ENCODE measurements at places on chromosomes 16 and 17.
A peak's percentile ranks its signal among the peaks of the same experiment; 100 is the strongest.

- DNase-seq, result peak; percentile 80
Observed at GRCh38 chr16:57732037-57732436, 3.5 kb upstream of the KATNB1 start.

DNA sequence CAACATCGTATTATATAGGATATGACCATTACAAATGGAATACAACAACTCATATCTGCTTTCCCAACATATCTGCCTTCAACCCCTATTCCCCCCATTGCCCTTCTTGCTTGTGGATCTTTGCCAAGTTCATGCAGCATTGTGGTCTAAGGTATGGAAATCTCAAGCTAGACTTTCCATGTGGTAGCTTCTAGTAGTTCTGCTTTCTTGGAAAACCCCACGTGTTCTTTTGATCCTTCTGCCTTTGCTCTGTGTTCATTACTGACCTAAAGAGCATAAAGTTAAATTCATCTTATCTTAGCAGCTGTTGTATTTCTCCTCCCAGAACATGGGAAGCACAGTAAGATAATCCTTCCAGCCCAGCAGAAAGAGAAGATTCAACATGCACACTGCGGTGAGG lies 202.0 kb upstream of the SALL1 start:
- no peak for DNase-seq

GRCh38 chr17:31446195-31446967 lies 54.9 kb downstream of the RAB11FIP4 start:
- DNase-seq, result no peak

DNA sequence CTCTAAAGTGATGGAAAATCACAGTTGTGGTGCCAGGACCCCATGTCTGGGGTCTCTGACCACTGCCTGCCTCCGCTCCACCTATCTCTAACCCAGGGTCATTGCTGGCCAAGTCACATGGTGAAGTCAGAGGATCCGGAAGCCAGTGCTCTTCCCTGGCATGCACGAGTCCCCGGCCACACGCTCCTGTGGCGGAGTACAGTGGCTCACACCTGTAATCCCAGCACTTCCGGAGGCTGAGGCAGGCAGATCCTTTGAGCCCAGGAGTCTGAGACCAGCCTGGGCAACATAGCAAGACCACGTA lies 21.5 kb upstream of the RBFOX3 start:
- no peak for DNase-seq

- DNase-seq, result no peak
Observed at GRCh38 chr16:1279945-1280589, 24.2 kb downstream of the TPSD1 start.

DNA sequence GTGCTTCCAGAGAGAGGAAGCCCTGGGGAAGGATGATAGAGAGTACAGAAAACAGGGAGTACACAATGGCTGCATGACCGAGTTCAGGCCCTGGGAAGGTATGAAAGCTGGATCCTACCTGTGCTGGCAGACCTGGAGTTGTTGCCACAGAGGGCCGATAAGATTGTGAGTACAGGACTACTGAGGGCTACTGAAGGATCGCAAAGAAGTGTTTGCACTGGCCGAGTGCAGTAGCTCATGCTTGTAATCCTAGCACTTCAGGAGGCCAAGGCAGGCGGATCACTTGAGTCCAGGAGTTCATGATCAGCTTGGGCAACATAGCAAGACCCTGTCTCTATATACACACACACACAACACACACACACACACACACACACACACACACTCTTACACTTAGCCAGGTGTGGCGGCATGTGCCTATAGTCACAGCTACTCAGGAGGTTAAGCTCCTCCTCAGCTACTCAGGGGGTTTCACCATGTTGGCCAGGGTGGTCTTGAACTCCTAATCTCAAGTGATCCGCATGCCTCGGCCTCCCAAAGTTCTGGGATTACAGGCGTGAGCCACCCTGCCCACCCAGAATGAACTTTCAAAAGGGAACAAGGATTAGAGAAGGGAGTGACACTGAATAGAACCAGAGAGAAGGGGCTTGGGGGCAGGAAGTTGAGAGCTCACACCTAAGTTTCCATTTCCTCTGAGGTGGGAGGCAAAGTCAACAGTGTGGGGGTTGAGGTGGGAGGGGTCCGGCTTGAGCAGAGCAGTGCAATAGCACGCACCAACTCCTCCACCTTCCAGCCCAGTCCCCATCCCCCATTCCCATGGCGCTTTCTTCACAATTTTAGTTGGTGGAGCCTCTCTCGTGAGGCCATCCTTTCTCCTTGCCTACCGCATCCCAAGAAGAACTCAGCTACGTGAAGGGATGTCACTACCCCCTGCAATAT lies 7.5 kb downstream of the SCIMP start:
- no peak for DNase-seq

- DNase-seq, result peak; percentile 72
Observed at GRCh38 chr16:17224879-17225281, 245.9 kb downstream of the XYLT1 start.

GRCh38 chr17:37521821-37522220 lies 32.1 kb downstream of the DUSP14 start:
- no peak for DNase-seq

- DNase-seq, result peak; percentile 74
Observed at GRCh38 chr17:65013613-65014391, 42.7 kb downstream of the GNA13 start.

All from AG09309 (cell line).